Stimulated activated CD4-positive, alpha-beta T cell treated with anti-CD3 and anti-CD28 coated beads, TNF-alpha, amount 100 ng/mL, for 48 hours (primary cell): ENCODE measurements at places on chromosomes 1 and 21.

GRCh38 chr1:168271636-168272035 is 9.0 kb upstream of the TBX19 start:
- no peak for DNase-seq

GRCh38 chr1:177849579-177850290 is 120.1 kb downstream of the SEC16B start:
- no peak for DNase-seq

DNA sequence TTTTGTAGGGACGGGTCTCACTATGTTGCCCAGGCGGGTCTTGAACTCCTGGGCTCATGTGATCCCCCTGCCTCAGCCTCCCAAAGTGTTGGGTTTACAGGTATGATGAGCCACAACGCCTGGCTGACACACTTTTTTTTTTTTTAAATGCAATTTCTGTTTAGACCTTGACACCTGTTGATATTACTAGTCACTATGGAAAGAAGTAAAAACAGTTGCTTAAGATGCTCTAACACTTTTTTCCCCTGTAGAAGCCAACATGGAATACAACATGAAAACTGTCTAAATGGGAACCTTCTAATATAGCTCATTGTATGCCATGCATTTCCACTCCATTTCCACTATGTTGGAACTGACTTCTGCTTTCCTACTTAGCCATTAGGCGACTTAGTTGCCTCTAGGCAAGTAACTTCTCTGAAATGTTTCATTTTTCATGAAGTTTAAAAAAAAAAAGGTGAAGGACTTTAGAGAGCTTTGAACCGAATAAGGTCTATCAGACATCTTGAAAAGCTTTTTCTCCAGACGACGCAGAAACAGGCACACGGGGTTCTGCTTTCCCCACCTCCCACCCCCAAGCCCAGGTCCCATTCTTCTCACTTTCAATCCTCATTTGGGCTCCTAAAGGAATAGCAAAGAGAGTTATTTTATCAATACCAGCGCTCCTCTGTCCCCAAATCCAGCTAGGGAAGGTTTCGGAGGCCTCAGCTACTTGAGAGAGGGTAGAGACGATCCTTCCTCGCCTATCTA is 648 bp upstream of the DR1 start:
- no peak for DNase-seq

DNA sequence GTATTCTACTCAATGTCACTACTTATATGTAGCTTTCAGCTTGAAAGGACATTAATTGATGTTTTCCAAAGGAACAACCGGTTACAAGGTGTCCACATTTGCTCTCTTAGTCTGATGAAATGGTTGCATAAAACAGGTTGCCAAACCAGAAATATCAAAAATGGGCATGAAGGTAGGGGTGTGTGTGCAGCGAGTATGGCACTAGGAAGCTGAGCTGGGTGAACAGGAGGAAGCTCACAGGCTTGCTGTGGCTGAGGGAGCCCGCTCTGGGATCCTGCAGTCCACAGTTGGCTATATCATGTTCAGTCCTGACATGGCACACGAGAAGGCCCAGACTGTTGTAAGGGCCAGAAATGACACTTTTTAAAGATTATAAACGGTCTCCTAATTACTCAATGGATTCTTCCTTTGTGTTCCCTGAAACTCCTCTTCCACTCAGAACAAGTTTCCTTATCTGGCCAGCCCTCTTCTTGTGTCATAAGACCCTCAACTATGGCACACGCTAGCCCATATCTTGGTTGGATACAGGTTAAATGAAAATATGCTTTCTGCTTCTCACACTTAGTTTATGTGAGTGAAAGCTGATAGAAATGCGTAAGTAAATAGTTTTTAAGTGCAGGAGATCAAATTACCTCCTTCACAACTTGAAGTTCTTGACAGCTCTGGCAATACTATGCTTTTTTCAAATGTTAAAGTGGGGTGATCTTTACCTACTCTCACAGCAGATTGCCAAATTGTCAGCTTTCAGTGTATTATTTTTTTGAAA is 201.5 kb downstream of the LMO4 start:
- DNase-seq = no peak

GRCh38 chr1:197989058-197989457 is 71.9 kb downstream of the LHX9 start:
- no peak for DNase-seq

GRCh38 chr1:207321790-207322645 is 540 bp downstream of the CD55 start:
- no peak for DNase-seq

DNA sequence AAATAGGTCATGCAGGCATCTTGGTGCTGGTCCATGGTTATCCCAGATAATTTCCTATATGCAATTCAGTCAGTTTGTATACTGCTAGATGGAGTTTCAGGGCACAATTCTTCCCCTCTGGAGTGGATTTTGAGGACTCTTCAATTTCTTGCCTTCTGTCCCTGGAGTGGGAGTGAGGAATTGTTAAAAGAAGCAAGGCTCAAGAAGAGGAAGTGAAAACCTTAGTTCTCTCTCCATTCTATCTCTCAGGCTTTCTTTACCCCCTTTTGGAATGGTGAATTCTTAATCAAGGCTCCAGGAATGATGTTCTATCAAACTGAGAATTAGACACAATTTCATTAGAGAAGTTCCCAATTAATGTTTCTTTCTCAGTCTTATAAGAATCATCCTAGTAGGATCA is 67.1 kb downstream of the RWDD3 start:
- DNase-seq = no peak

DNA sequence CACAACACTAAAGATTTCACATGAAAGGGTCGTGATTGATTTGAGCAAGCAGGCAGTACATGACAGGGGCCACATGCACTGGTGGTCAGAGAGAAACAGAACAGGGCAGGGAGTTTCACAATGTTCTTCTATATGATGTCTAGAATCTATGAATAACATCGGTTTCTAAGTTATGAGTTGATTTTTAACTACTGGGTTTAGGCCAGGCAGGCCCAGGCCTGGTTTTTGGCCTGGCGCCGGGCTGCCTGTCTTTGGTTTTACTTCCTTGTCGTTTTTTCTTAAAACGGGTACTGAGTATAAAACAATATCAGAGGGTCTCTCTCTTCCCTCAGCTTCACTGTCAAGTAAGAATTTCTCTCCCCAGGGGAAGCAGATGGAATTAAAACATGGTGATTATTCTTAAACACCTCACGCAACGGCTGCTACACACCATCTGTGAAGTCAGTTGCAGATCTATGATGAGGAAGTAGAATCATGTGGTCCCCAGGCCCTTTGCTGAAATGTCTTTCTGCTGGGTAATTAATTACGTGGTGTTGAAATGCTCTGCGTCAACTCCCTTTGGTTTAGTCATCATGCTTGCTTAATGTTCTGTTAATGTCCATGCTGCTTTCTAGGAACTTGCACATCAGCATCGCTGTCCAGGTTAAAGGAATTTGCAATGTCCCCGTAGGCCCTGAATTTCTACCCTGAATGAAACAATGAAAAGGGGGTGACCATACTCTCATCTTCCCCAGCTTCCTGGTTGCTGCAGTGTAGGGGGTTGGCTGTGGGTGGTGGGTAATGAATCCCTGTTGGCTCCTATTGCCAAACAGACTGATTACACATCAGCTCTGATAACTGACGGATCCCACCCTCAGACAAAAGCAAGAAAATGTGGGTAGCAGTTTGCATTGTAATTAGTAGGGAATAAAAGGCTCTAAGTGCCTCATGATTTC is 70.3 kb downstream of the SERINC2 start:
- no peak for DNase-seq

GRCh38 chr1:200869753-200870391 is 2.9 kb upstream of the GPR25 start:
- no peak for DNase-seq

GRCh38 chr1:67831850-67832513 is 1.3 kb downstream of the GNG12 start:
- DNase-seq = no peak

- DNase-seq = no peak
Observed at GRCh38 chr1:15229707-15230131, 17.3 kb upstream of the FHAD1 start.

- DNase-seq = no peak
Observed at GRCh38 chr1:8764293-8764937, 53.0 kb downstream of the RERE start.

DNA sequence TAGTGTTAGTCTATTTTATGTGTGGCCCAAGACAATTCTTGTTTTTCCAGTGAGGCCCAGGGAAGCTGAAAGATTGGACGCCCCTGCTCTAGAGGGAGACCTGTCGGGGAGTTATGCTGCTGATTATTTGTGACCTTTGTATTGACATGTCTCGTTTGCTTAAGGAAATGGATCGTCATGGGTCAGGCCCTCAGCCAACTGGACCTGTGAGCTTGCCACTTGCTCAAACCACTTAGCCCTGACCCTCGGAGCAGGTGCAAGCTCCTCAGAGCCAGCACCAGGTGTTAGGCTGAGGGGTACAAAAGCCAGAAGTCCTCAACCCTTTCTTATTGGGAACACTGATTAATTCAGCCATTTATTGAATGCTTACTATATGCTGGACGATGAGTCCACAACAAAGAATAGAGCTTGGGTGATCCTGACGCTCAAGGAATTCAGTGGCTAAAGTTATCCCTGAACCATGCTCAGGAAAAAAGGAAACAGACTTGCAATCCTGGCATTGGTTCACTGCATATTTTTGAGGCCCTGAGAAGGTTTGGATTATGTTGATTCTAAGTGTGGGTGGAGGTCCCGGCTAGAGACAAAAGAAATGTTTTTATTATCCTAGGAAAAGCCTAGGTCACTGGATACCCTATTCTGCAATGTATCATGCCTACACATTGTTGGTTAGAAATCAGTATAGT is 19.0 kb downstream of the TGFB2 start:
- DNase-seq = no peak

DNA sequence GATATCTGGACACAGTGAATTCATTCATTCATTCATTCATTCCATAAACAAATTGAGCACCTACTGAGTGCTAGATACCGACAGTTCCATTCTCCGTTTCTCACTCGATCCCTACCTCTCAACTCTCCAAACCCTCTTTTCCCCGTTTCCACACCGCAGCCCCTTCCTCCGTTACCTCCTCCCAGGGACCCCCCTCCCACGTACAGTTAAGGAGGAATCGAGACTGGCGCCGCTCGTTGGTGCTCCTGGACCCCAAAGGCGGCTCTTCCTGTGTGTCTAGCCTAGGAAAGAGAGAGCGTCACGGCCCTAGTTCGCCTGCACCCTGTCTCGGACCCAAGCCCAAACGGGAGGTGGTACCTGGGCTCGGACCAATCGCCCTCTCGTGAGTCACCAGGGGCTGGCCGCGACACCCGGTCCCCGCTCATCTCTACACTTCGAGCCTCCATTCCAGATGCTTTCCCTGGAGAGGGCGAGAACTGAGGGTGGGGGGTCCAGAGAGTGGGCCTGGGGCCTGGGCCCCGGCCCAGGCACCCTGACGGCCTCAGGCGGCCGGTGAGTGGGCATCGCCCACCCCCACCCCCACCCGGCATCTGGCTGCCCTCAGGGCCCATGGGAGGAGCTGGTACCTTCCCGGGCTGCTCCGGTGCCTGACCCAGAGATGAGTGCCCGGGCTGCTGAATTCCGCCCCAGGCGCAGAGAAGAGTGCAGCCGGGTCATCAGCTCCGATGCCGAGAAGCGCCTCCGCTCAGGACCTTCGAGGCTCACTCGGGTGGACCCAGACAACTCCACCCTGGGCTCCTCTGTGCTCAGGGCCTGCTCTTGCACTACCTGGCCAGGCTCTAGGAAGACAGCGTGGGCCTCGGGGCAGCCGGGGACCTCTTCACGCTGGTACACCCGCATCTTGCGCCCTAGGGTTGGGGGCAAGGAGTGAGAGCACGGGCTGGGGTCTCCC is 4.9 kb downstream of the ARHGEF19 start:
- DNase-seq = no peak

GRCh38 chr21:44816761-44817505 is 929 bp downstream of the SUMO3 start:
- no peak for DNase-seq

- DNase-seq = no peak
Observed at GRCh38 chr1:94240822-94241221, 3.4 kb upstream of the ARHGAP29 start.

GRCh38 chr1:14345946-14346550 is 252.4 kb upstream of the KAZN start:
- no peak for DNase-seq

DNA sequence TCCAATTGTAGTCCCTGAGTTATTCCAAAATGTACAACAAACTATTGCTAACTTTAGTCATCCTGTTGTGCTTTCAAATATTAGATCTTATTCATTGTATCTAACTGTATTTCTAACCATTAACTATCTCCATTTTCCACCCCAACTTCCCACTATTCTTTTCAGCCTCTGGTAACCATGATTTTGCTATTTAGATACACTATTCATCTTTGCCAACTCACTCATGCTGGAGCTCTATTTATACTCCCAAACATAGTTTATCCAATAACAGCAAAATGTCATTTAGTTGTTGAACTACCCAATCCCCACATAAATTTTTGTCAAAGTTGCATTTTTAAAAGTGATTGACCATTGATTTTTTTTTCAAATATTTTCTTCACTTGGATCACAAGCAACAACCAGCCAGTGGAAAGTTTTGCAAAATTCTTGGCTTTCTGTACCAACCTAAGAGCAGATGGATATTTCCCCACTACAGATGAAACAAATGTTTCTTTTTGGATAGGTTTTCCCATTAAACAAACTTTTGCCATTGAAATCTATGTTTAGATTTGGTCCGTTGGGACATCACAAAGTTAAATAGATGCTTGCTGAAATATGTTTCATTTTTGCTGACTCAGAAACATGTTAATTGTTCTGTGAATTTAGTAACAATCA is 866.0 kb downstream of the LTN1 start:
- DNase-seq = no peak

GRCh38 chr21:26925636-26926035 is 41.3 kb downstream of the ADAMTS5 start:
- DNase-seq = no peak

DNA sequence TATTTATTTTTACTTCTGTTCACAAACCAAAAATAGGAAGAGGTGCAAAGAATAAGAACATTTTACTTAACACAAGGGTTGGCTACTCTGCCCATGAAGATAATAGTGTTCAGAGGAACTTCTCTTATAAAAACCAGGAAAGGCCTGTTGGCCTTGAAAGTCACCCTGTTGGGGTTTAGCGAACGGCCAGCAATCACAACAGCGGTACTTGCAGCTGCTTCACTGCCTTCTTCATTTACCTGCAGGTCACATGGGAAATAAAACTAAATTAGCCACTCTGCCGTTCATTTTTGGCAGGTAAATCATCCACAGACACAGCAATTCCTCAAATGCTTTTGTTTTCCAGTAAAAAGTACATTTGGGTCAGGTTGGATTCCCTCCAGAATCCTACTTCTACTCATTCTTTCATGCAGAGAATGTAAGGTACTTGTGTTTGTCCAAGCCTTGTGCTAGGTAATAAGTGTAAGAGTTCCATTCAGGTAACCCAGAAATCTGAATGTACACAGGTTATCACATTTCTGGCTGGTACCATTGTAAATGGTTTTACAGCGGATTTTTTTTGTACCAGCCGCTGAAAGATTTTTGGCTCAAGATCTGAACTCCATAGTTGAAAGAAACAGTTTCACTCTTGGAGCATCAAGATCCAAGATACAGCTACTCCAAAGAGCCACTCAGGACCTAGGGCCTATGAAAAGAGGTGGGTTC is 13.1 kb downstream of the SERPINC1 start:
- DNase-seq = no peak

GRCh38 chr1:3078430-3078861 is 9.4 kb downstream of the PRDM16 start:
- DNase-seq = no peak
